ENCODE measurements at places on chromosomes 16 and 17.

DNA sequence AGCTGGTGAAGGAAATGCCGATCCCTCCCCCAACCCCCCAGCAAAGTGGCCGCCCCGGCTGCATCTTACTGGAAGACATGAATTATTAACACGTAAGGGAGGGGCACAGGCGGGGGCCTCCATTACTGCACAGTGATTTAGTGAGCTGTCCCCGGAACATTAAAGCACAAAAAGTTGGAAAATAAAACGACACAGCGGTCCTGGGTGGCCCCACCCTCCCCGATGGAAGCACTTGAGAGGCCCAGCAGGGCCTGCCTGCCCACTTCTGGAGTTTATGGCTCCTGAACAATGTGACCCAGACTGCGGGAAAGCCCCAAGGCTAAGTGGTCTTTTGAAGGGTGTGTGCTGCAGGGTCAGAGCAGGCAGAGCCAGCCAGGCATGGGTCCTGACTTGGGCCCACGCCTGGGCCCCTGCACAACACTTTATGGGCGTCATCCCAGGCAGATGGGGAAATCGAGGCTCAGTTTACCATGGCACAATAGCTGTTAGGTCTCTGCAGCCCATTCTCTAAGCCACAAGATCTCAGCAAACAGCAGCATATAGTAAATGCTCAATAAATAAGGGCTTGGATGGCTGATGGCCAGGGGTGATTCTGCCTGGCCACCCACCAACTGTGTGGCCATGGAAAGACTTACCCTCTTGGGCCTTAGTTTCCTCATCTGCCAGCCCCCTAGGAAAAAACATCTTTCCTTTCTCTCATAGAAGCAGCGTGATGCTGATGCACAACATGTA lies 22.8 kb downstream of the CCDC102A start:
- DNase-seq = no peak

DNA sequence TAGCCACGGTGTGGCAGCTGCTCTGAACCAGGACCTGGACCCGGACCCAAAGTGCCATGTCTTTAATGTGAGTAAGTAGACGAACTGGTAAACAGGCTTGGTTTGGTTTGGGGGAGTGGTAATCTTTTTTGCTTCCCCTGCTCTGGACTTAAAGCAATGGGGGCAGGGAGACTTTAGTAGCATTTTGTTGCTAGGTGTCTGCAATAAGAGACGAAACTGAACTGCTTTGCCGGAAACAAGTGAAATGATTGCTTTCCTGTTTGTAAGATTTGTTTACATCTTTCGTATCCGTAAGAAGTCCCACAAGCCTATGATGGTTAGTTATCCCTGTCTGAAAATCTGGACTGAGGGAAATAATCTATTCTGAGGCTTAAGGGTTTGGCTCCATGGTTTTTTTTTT lies 21.5 kb downstream of the PRCD start:
- DNase-seq = no peak

- DNase-seq = no peak
Measured at GRCh38 chr16:17177959-17178905, 292.5 kb downstream of the XYLT1 start.

- no peak for DNase-seq
Measured at GRCh38 chr17:17784657-17785267, 52.0 kb downstream of the SREBF1 start.

GRCh38 chr16:50498431-50499155 lies 49.6 kb upstream of the NKD1 start:
- DNase-seq = no peak

DNA sequence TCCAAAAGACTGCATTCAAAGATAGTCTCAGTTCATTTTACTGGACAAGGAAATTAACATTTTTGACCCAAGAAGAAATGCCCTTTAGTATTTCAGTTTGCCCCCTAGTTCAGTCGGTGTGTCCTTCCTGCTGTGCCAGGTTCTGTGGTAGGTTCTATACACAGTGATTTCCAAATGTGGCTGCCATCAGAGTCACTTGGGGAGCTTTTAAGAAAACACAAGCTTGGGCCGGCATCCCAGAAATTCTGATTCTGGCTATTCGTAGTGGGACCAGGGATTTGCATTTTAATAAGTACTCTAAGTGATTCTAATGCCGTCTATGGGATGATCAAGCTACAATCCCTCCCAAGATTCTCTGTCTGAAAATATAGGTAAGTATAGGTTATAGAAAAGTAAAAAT lies 10.2 kb downstream of the RSPRY1 start:
- no peak for DNase-seq

GRCh38 chr17:19752216-19753050 lies 4.3 kb upstream of the ALDH3A1 start:
- no peak for DNase-seq

DNA sequence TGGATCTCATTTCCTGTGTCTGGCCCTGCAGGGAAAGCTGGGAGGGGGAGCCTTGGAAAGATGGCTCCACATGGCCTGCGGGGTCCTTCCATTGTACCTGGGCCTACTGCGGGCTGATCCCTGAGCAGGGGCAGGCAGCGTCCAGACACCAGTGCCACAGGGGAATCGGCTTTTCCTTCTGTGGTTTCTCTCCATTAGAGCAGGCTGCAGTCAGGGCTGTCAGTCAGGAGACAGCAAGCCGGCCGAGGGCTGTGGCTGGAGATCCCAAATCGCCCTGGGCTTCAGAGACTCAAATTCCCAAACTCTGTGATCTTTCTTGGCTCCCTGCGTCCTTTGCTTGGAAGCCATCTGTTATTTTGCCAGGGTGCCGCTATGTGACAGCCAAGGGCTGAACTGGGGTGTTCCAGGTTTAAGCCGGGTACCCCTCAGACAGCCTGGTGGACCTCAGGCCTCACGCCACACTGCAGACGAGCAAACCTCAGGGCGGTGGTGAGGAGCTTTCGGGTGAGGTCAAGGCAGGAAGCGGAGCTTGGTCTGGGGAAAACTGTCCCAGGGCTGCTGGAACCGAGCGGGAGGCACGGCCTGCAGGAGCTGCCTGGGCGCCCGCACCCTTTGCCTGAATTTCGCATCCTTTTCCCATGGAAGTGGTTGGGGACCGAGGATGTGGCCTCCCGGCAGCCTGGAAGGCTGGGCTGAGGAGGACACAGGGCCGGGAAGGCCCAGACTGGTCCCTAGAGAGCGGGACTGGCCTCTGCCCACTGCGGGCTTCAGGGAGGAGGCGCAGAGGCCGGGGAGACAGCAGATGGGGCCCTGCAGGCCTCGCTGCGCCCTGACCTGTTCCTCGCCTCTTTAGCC lies 1.5 kb upstream of the CPNE7 start:
- DNase-seq = no peak

DNA sequence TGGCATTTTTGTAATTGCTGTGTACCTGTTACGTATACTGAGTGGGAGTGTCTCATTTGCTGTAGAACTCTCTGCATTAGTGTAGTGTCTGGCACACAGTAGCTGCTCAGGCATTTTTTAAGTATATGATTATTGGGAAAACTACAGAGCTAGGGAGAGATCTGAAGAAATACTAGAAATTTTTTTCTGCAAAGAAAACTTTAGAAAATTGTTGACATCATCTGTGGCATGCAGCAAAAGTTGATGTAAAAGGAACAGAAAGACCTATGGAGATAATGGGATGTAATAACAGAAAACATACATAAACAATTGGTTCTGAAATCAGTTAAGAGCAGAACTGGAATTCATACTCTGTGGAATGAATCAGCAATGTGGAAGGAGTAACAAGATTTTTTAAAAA lies 11.6 kb downstream of the CLTC start:
- DNase-seq = no peak

- DNase-seq = no peak
Measured at GRCh38 chr16:28259091-28259780, 33.1 kb upstream of the SBK1 start.

- no peak for DNase-seq
Measured at GRCh38 chr17:65191811-65192740, 54.9 kb downstream of the RGS9 start.

DNA sequence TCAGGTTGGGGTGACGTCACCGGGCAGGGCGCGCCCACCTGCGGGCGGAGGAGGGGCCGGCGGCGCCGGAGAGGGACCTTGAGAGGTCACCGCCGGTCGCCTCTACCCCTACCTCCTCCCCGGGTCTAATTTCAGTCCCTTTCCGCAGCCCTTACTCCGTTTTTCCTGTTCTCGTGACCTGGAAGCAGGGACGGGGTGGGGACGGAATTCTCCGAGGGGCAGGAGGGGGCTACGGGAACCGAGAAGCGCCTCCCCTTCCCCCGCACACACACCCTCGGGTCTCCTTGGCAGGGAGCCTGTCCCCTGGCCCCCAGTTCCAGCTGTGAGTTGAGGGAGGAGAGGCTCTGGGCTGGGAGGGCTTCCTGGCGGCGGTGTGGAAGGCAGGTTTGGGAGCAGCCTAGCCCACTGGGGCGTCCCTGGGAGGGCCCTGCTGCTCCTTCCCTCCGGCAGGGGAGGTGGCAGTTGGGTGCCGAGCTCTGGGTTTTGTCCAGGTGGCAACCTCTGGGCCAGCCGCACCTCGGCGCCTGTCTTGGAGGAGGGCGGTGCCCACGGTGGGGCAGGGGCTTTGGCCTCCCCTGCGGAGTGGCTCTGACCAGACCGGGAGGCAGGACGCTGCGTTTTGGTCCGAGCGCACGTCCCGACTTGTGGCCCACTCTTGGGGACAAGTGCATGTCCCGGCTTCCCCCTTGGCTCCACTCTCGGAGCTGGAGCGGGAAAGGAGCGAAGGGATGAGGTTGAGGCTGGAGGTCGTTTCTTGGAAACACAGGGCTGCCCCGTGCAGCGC lies 773 bp downstream of the SYNGR3 start:
- DNase-seq = no peak

GRCh38 chr17:6919158-6919557 lies 76.7 kb upstream of the ALOX12 start:
- DNase-seq = no peak

DNA sequence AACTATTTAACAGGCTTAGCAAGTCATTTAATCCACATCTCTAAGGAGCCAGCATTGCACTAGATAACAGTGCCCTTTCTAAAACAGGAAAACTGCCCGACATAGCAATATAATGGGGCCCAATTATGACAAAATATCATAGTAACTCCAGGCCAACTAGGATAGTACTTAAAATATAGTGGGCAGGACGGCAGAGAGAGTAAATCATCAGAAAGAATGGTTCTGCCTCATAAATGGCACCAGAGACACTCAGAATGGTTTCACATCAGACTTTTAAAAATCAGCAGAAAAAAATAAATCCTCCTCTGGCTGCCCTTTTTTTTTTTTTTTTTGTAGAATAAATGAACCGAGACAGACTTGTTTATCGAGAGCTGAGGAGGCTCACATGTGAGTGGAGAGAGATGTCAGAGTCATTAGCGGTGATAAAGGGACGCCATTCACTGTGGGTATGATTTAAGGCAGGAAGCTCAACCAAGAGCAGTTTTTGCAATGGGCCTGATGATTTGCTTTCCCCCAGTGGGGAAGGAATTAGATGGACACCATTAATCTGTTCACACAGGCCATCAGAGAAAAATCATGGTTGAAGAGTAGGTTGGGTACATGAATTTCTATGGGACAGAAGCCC lies 62.6 kb downstream of the CPPED1 start:
- DNase-seq = no peak

GRCh38 chr17:83118071-83118841 lies 38.8 kb downstream of the METRNL start:
- DNase-seq = no peak

DNA sequence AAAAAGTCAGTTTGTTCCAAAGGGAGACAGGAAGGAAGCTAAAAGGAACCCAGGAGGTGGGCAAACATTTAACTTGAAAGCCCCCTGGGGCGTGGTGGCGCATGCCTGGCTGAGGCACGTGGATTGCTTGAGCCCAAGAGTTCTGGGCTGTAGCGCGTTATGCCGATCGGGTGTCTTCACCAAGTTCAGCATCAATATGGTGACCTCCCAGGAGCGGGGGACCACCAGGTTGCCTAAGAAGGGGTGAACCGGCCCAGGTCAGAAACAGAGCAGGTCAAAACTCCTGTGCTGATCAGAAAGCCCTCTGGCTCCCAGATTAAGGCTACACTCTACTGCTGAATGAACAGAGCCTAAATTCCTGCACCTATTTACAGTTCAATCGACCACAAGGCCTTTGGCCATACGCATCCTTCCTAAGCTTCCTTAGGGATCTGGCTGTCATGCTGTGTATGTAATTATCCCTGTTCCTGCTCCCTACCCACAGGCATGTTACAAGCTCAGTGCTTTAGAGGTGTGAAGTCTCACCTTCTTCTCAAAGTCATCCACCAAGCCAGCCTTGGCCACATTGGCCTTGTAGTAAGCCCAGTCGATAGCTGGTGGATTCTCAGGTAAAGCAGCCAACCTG lies 5.0 kb downstream of the ATP5PD start:
- DNase-seq = no peak

DNA sequence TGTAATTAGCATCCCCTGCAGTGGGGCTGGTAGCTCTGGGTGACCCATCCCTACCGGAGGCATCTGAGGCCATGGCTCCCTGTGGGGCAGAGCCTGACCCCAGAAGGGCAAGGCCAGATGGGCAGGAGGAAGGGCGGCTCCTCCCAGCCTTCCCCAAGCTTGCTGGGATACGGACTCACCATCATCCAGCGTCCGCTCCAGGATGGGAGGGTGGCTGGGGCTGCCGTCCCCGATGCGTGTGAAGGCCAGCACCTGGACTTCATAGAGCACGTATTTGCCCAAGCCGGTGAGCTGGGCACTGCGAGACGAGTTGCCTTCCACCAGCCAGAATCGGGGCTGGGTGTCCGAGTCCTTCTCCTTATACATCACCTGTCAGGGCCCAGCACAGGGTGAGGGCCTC lies 81.6 kb upstream of the CDC42EP4 start:
- DNase-seq = no peak

GRCh38 chr17:82202981-82203380 lies 9.7 kb downstream of the CCDC57 start:
- DNase-seq = no peak

GRCh38 chr16:674968-675883 lies at the start of gene RHBDL1:
Gene RHBDL1, plus strand, starts transcription at chr16:675671. Its CDS starts 120 bp downstream, at chr16:675791.
- DNase-seq = no peak
